ENCODE measurements at places on chromosomes 7 and 10. TPM values are rescaled to one million over a fixed set of nuclear protein-coding genes. Genes with fewer than 3 reads are reported as not detected.

- DNase-seq, result no peak
Observed at GRCh38 chr7:142876236-142876960, 9.1 kb downstream of the TRPV6 start.

GRCh38 chr10:6396652-6397051 is 183.4 kb downstream of the PRKCQ start:
- no peak for DNase-seq

GRCh38 chr7:151185762-151186639 is 1.0 kb downstream of the ASB10 start:
- no peak for DNase-seq

GRCh38 chr10:71211775-71212317 is 524 bp upstream of the UNC5B start:
- no peak for DNase-seq

GRCh38 chr7:108324053-108325038 is 131.9 kb downstream of the NRCAM start:
- no peak for DNase-seq

The ANK3 gene
- total RNA-seq, result 86.9 TPM

DNA sequence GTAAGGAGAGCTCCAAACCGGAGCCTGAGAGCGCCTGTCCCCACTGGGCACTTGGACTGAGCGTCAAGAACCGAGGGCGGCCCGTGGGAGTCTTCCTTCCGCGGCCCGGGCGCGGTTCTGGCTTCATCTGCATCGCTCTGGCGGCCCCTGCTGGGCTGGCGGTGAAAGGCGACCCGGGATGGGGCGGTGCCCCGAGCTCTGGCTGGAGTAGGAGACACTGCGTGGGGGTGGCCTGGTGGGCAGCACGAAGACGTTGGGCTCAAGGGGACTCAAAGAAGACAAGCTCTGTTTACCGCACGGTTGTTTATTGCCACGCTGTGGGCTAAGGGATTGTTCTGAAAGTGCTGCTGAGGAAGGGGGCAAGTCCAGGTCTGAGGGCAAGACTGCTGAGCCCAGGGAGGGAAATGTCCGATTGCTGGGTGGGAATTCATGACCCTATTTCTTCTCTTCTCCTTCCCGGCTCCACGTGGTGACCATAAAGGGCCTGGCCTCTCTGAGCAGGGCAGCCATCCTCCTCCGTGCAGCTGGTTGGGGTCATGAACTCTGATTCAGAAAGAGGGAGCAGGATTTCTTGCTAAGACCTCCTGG is 29.8 kb downstream of the PLAU start:
- DNase-seq, result no peak

- DNase-seq, result no peak
Observed at GRCh38 chr7:41292487-41292886, 410.4 kb downstream of the INHBA start.

The ELFN1 gene
- 2.5 TPM for total RNA-seq

DNA sequence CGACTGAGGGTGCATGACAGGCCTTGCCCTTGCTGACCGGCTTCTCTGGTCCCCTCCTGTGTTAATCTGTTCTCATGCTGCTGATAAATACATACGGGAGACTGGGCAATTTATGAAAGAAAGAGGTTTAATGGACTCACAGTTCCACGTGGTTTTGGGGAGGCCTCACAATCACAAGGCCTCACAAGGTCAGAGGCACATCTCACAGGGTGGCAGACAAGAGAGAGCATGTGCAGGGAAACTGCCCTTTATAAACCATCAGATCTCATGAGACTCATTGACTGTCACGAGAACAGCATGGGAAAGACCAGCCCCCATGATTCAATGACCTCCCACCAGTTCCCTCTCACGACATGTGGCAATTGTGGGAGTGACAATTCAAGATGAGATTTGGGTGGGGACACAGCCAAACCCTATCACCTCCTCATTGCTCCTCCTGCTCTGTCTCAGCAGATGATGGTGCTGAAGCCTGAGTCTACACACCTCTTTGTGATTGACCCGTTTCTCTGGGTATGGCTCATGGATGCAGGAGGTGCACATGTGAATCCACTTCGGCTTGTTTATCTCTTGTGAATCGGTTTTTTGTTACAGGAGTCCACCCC is 547.8 kb downstream of the DNAJB6 start:
- DNase-seq, result no peak

DNA sequence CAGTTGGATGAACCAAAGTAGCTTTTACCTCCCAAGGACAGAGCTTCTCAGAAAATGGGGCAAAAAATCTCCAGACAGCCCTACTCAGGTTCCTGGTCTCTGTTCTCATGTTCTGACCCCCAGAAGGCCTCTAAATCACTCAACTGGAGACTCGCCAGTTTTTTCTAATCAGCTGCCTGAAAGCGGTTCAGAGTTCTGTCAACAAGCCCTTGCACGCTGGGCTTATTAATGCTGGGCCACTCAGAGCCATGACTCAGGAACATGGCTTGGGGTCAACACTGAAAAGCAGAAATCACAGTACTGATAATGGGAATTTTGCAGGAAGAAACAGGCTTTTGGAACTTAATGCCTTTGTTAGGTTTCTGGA is 15.3 kb downstream of the ECHDC3 start:
- DNase-seq, result peak; percentile 87

DNA sequence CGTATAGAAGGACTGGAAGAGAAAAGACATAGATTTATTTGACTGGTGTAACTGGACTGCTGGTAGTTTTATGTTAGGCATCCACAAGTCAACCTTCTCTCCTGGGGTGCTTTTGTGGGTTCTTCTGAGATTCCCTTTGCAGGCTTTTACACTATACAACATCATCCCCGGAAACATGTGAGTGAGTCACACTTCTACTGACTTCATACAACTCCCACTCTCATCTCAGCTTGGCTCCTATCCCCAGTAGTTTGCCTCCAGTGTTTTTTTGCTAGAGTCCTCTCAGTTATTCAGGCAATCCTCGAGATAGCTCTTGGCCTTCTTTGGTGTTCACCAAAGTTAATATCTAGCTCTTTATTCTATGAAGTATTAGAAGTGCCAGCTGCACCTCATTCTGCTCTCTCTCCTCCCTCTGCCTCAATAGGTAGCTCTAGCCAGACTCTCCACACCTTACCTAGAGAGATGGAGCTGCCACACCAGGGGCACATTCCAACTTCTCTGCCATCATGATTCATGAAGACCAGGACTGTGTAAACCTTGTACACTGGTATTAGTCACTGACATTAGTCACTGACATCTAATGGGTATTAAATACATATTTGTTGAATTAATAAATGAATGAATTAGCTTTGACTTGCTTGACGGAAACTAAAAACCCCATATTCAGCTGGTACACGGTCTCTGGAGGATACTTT is 281.9 kb downstream of the PPP1R3A start:
- DNase-seq, result no peak

DNA sequence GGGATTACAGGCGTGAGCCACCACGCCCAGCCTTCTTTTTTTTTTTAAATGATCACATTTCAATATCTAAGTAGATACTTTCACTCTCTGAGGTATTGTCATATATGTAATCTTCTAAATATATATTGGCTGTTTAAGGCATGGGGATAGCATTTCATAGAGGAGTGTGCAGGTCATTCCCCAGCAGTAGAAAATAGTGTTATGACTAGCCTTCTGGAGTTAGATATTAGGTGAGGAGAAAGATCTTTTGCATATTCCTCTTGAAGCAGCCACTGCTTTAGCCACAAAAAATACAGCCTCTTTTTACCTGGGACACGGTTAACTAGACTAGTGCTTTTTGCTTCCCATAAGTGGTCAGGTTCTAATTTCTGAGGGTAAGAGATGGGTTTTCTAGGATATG is 28.9 kb downstream of the ADD3 start:
- no peak for DNase-seq

The SPDYE9 gene
- not detected for total RNA-seq

- DNase-seq, result no peak
Observed at GRCh38 chr10:46250898-46251856, 35.6 kb upstream of the ANTXRL start.

- DNase-seq, result no peak
Observed at GRCh38 chr7:151102991-151103390, 16.7 kb downstream of the AGAP3 start.

DNA sequence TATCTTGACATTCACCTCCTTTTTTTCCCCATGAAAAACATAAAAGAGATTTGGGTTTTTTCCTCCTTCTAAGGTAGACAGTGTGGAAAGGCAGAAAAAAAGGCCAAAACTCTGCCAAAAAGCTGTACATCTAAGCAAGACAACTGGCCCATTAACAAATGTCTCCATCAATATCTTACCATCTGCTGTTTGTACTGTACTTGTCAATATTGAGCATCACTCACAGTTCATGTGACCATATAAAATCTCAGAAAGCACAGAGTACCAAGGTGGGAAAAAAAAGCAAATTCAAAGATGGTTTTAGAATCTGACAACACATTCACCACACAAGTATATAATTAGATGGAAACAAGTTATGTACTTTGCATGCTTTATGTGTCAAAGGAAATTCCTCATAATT is 52.6 kb downstream of the CACNA2D1 start:
- DNase-seq, result no peak

- DNase-seq, result no peak
Observed at GRCh38 chr7:157309988-157310668, 26.7 kb upstream of the DNAJB6 start.

GRCh38 chr7:18913106-18913505 is 204.3 kb downstream of the TWIST1 start:
- no peak for DNase-seq

DNA sequence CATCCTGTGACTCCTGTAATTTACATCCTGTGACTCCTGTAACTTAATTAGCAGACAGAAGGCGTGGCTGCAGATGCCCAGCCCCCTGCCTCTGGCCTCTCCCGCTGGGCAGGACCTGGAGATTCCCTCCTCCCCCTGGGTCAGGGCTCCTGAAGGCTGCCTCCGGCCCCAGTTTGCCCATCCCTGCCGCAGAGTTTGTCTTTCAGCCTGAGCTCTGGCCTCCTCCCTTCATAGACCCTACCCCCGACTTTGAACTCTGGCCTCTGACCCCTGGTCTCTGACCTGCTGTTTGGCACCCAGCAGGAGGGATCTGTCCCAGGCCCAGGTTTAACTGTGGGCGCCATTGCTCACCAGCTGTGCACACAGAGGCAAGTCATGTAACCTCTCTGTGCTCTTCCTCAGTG is 45.6 kb downstream of the ELFN1 start:
- no peak for DNase-seq

- DNase-seq, result no peak
Observed at GRCh38 chr7:534959-535358, 15.3 kb upstream of the PDGFA start.

The GPR146 gene
- 3.1 TPM for total RNA-seq

- no peak for DNase-seq
Observed at GRCh38 chr7:142557971-142558582, 191.2 kb upstream of the PRSS1 start.

DNA sequence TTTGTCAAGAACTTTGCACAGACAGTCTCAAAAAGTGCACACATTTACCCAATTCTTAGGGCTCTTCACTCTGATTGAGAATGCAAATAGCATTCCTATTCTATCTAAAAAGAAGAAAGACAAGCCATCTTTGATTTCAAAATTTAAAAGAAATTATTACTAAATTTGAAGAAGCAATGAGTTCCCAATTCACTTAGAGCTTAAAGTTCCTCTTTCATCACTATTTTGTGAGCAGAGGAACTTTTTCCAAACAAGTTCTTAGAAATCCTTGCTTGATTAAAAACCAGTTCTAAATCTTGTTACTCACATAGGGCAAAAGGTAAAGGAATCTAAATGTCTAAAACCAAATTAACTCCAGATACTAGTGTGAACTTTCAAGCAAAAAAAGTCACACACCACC is 56.4 kb downstream of the TBXAS1 start:
- no peak for DNase-seq

The DLX6 gene
- 0.48 TPM for total RNA-seq

DNA sequence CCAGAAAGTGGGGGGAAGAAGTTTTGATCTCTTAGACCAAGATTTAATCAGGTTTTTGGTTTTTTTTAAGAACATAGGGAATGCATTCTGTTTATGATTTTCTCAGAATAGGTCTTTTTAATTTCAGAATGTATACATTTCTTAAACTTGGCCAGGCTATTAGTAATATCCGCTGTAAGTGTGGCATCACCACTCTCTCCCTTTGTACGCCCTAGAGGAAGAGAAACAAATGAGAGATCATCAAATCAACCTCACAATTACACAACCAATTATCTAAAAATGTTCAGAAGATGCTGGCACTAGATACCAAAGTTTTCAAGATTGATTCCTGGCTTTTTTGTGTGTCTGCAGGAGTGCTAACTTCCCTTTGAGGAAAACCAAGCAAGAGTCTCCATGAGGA is 70.0 kb downstream of the KLF6 start:
- DNase-seq, result no peak

DNA sequence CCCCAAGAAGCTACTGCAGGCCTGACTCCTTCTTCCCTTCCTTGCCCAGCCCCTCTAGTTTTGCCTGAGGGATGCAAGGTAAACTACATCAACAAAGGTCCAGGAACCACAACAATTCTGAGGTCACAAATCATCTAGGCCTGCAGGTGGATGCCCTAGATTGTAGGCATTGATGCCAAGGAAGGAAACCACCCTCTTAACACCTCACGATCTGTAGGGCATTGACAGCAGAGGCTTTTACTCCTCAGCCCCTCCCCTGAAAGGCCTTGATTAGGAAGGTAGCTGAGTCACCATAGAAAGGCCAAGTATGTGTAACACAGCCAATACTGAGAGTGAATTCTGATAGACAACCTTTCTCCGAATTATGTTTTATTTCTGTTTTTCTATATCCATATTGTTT is 46.7 kb upstream of the FAM3C start:
- no peak for DNase-seq

- no peak for DNase-seq
Observed at GRCh38 chr10:5949009-5949759, 28.2 kb downstream of the IL15RA start.

- DNase-seq, result no peak
Observed at GRCh38 chr10:103836861-103837260, 18.5 kb downstream of the SH3PXD2A start.

The MYL10 gene
- 0.63 TPM for total RNA-seq

The LGI1 gene
- 11.2 TPM for total RNA-seq

- DNase-seq, result no peak
Observed at GRCh38 chr7:84232646-84233045, 38.1 kb upstream of the SEMA3A start.

The ACSM6 gene
- total RNA-seq, result 0.48 TPM

The FAM13C gene
- total RNA-seq, result 34.5 TPM

DNA sequence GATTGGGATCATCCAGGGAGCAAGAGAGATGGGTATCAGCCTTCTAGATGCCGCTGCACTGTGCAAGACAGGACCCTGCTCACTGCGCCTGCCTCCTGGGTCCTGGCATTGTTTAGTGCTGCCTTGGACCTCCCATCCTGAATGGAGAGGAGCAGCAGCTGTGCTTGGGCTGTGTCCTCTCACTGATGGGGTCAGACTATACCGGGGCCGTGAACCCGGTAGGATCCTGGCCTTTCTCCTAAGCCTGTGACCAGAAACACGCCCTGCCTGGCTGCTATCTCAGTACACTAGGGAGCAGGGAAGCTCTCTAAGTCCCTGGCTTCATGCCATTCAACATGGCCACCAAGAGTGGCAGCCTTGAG is 309.4 kb upstream of the ZNF32 start:
- DNase-seq, result no peak

GRCh38 chr7:10802526-10802925 is 171.1 kb upstream of the PHF14 start:
- no peak for DNase-seq

DNA sequence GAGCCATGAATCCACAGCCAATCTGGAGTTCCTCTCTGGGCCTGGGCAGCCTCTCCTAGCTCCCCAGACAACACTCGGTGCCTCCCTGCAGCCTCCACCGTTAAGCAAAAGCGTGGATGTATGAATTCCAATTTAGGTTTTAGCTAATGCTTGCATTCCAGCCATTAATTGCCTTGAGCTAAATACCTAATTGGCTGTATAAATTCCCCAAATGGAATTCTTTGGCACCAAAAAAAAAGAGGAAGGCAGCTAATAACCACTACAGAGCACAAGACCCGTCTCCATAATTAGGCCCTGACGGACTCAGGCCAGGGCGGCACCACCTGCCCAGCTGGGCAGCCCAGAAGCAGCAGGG is 140.5 kb downstream of the PTPRN2 start:
- no peak for DNase-seq

Measured in urinary bladder (tissue), 4 donors.